Hepatocyte (in vitro differentiated cells): ENCODE measurements at places on chromosomes 3 and 15. TPM values are rescaled to one million over a fixed set of nuclear protein-coding genes. Genes with fewer than 3 reads are reported as not detected.

Gene RETNLB
- not detected in 2 replicates for total RNA-seq

Gene STX19
- 0.16 and 0.47 TPM in 2 replicates for total RNA-seq

Gene HCLS1
- total RNA-seq = 1.3 TPM in 2 replicates

Gene CKMT1B
- total RNA-seq = 4.3 and 5.3 TPM in 2 replicates

Gene LIPC
- total RNA-seq = 64.8 and 67.7 TPM in 2 replicates

Gene MAGEL2
- 3.1 and 5.4 TPM in 2 replicates for total RNA-seq

Gene UNC45A
- total RNA-seq = 55.2 and 69.8 TPM in 2 replicates
